CD4-positive, alpha-beta T cell (primary cell): ENCODE measurements at places on chromosomes 16 and 17.
A peak's percentile ranks its signal among the peaks of the same experiment; 100 is the strongest.

DNA sequence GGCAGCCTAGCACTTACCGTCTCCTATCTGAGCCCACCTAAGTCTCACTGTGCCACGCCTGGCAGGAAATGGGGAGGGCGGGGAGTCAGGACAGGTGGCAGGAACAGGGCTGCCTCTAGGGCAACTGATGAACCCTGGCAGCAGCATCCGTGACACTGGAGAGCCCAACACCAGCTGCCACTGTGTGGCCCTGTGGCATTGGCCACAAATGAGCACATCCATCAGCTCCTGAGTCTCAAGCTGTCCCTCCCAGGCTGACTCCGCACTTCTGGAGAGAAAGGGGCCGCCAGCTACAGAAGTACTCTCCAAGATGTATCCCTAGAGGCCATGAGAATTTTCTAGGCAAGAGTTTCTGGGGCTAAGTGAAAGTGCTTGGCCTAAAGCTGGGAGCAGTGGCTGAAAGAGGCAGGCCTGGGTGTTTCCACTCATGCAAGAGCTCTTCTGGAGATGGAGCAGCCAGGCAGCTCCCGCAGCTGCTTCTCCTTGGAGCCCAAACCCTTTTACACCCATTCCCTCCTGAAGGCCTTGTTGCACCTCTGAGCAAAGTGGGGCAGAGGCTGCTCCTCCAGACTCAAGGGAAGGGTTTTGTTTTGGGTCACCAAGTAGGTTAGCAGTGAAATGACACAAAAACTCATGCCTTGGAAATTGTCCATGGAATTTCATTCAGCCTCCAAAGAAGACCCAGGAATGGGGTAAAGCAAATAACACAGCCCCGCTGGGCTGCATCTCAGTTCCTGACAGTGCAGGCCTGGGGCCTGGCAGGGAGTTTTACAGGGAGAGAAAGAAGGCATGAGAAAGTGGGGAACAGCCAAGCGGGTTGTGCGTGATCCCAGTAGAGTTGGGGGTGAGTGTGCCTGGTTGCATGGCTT, 25.8 kb downstream of the PEMT start:
- H3K4me1 ChIP-seq: no peaks in the 10 kb centered on the region
- no peak overlapping the region for H3K4me3 ChIP-seq
- H3K27ac ChIP-seq: no peak overlapping the region
- no peak for DNase-seq

DNA sequence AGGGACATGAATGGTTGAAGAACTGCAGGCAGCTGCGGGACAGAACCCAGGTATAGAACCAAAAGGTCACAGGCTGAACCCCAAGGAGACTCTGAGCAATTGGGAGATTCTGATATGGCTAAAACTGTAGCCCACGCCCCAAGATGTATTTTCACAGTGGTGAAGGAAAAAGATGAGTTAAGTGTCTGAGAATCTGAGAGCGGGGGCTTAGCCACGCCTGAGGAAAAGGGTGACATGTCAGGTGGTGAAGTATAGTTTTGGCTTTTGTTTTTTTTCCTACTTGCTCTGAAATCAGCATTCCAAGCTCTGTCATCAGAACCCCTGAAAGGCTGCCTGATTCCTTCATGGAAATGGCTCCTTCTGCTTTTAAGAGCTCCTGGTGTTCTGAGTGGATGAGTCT, 73.3 kb downstream of the AKAP1 start:
- H3K27me3 ChIP-seq: no peaks in the 10 kb centered on the region
- no peaks in the 10 kb centered on the region for H3K36me3 ChIP-seq
- H3K4me3 ChIP-seq: no peak overlapping the region

- H3K4me3 ChIP-seq: no peak overlapping the region
- H3K36me3 ChIP-seq: peaks cover 15% of the 10 kb centered on the region
- H3K27me3 ChIP-seq: no peaks in the 10 kb centered on the region
- H3K27ac ChIP-seq: no peak overlapping the region
- no peak for DNase-seq
Measured at GRCh38 chr17:2631211-2631610, 37.8 kb downstream of the PAFAH1B1 start.

DNA sequence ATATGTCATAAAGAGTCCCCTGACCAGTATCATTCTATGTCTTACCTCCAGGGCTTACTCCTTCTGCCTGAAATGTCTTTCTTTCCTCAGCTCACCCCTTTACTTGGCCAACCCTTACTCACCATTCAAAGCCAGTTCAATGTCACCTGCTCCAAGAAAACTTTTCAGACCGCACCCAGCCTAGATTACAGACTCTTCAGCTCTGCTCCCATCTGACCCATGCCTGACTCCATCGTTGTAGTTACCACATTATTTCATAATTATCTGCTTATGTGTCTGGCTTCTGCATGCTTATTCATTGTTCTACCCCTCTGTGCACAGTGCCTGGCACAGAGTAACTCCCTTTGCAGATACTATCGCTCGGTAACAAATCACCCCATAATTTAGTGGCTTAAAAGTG, 62.5 kb upstream of the TOB1 start:
- H3K4me3 ChIP-seq: no peak overlapping the region
- H3K27me3 ChIP-seq: no peaks in the 10 kb centered on the region
- H3K27ac ChIP-seq: no peak overlapping the region
- DNase-seq: no peak

DNA sequence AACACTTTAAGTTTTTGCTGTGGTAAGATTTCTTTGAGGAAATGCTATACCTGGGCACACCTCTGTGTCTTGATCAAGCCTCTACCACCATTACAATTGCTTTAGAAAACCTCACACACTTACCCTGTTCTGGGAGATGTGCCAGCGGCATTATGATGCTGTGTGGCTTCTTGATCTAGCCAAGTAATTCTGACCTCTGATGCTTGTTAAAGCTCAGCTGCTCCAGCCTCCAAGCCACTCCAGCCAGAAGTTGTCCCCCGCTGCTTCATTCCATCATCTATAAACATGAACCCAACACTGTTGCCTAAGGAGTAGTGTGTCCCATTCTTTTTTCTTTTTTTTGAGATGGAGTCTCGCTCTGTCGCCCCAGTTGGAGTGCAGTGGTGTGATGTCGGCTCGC, 60.1 kb downstream of the CYLD start:
- H3K27me3 ChIP-seq: no peaks in the 10 kb centered on the region
- peaks cover 15% of the 10 kb centered on the region for H3K4me1 ChIP-seq
- DNase-seq: no peak
- no peak overlapping the region for H3K4me3 ChIP-seq

- H3K27me3 ChIP-seq: peaks cover 18% of the 10 kb centered on the region
- no peaks in the 10 kb centered on the region for H3K36me3 ChIP-seq
- no peak for DNase-seq
Measured at GRCh38 chr17:43857957-43858600, 11.1 kb downstream of the CD300LG start.

GRCh38 chr17:6439951-6440350, 4.3 kb upstream of the PIMREG start:
- H3K4me3 ChIP-seq: no peak overlapping the region
- peaks cover 5% of the 10 kb centered on the region for H3K27me3 ChIP-seq
- H3K4me1 ChIP-seq: peaks cover 21% of the 10 kb centered on the region
- H3K36me3 ChIP-seq: no peaks in the 10 kb centered on the region
- H3K27ac ChIP-seq: no peak overlapping the region

GRCh38 chr17:49967205-49967604, 1.8 kb upstream of the DLX4 start:
- DNase-seq: no peak
- H3K4me1 ChIP-seq: peaks cover 65% of the 10 kb centered on the region
- no peak overlapping the region for H3K27ac ChIP-seq
- no peak overlapping the region for H3K4me3 ChIP-seq

DNA sequence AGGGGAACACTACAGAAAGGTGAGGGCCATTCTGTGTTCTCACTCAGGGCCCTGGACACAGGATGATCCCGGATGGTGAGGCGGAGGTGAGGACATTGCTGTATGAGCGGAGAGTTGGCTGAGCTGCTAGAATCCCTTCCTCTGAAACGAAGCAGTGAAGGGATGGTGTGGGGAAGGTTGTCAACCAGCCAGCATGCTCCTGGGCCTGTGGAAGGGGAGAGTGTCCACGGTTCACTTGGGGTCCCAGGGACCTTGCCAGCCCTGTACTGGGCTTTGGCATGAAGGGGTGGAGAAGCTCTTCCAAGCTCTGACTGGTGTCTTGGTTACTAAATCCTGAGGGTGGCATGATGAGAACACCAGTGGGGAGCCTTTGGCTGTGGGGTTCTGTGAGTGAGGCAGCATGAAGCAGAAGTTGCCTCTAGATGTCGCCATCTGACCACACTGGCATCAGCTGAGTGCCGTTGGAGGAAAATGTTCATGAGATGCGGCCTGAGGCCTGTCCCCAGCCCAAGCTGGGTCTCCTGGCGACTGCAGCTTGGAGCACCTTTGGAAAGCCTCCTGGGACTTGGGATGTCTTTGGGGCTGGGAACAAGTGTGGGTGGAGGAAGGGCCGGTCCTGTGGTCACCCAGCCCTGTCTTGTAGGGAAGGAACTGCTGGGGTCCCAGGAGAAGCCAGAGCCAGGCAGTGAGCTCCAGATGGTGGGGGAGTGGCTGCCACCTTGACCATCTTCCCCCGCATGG, 14.8 kb downstream of the PDP2 start:
- no peaks in the 10 kb centered on the region for H3K27me3 ChIP-seq
- peaks cover 10% of the 10 kb centered on the region for H3K4me1 ChIP-seq
- peak; percentile 80 for DNase-seq
- no peak overlapping the region for H3K4me3 ChIP-seq
- no peaks in the 10 kb centered on the region for H3K36me3 ChIP-seq
- no peak overlapping the region for H3K27ac ChIP-seq

- peak; percentile 17 for DNase-seq
- no peaks in the 10 kb centered on the region for H3K36me3 ChIP-seq
- H3K4me1 ChIP-seq: no peaks in the 10 kb centered on the region
- no peak overlapping the region for H3K27ac ChIP-seq
- H3K27me3 ChIP-seq: peaks cover 18% of the 10 kb centered on the region
- H3K4me3 ChIP-seq: no peak overlapping the region
Measured at GRCh38 chr16:22670551-22671041, 143.4 kb upstream of the HS3ST2 start.

DNA sequence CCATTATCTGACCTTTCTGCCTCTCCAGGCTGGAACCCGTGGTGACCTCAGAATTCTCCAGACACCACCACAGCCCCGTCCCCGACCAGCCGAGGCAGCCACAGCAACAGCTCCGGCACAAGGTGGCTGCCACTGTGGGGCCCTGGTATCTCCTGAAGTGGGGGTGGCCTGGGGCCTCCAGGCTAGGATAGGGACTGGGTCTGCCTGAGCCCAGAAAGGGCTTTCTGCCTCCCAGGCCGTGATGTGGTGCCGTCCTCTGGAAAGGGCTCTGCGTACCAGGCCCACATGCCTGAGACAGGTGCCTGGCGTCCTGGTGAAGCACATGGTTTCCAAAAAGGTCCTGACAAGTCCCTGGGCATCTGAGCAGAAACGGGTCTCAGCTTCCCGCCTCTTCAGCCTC, 17.1 kb downstream of the FLYWCH1 start:
- no peaks in the 10 kb centered on the region for H3K27me3 ChIP-seq
- no peak for DNase-seq
- H3K4me1 ChIP-seq: peaks cover 12% of the 10 kb centered on the region
- H3K4me3 ChIP-seq: no peak overlapping the region

GRCh38 chr17:72124438-72124775, 3.6 kb downstream of the SOX9 start:
- DNase-seq: no peak
- no peak overlapping the region for H3K27ac ChIP-seq
- peaks cover 3% of the 10 kb centered on the region for H3K4me1 ChIP-seq
- no peak overlapping the region for H3K4me3 ChIP-seq
- peaks cover 51% of the 10 kb centered on the region for H3K27me3 ChIP-seq

DNA sequence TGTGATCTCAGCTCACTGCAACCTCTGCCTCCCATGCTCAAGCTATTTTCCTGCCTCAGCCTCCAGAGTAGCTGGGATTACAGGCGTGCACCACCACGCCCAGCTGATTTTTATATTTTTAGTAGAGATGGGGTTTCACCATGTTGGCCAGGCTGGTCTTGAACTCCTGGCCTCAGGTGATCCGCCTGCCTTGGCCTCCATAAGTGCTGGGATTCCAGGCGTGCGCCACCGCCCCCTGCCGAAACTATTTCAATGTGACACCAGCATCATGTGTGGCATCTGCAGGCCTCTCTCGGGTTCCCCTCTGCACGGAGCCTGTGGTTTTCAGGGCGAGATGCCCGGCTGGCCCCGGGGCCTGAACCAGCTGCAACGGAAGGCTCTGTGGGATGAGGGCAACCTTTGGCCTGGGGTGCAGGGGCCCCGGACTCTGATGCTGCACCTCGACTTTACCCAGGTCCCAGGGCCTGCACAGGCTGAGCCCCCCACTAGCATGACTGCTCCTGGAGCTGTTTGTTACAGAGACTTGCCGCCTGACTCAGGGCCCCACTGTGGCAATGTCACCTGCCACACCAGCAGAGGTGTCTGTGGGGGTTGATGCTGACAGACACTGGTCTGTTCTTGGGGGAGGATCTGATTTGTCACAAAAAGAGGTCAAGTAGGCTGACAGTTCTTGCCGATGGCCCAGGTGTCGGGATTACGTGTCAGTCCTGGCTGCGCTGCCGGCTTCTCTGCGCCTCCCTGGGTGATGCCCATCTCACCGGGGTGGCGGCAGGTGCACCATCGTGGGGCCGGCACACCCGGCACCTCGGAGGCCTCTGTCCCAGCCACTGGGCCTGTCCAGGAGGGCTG, 8.6 kb upstream of the TEX19 start:
- no peak for DNase-seq
- H3K27me3 ChIP-seq: peaks cover 4% of the 10 kb centered on the region
- H3K4me1 ChIP-seq: peaks cover 19% of the 10 kb centered on the region
- no peak overlapping the region for H3K27ac ChIP-seq
- H3K4me3 ChIP-seq: no peak overlapping the region
- no peaks in the 10 kb centered on the region for H3K36me3 ChIP-seq

GRCh38 chr17:76182016-76182764, 41.1 kb upstream of the FOXJ1 start:
- H3K27me3 ChIP-seq: no peaks in the 10 kb centered on the region
- peak; percentile 96 for DNase-seq
- no peak overlapping the region for H3K4me3 ChIP-seq
- H3K36me3 ChIP-seq: no peaks in the 10 kb centered on the region
- H3K27ac ChIP-seq: no peak overlapping the region

- H3K4me1 ChIP-seq: peaks cover 27% of the 10 kb centered on the region
- no peak overlapping the region for H3K27ac ChIP-seq
- DNase-seq: no peak
- no peaks in the 10 kb centered on the region for H3K27me3 ChIP-seq
- H3K4me3 ChIP-seq: no peak overlapping the region
Measured at GRCh38 chr17:68305142-68305541, 13.8 kb downstream of the ARSG start.

DNA sequence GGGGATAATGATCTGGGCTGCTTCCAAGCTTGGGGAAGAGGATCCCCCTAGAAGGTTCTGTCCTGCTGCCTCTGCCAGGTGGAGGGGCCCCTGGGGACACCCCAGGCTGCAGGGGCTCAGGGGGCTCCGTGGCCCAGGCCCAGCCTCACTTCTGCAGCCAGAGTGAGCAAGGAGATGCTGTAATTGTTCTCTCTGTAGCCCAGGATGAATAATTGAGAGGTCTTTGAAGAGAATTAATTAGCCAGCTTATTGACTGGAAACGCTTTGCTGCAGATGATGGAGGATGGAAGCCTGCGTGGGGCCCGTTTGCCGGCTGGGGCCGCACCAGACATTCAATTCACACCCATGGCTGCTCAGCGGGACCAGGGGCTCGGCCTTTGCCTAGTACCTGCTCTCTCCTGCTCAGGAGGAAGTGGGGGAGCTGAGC, 38.5 kb downstream of the TMEM235 start:
- H3K4me3 ChIP-seq: no peak overlapping the region
- H3K4me1 ChIP-seq: peaks cover 41% of the 10 kb centered on the region
- no peaks in the 10 kb centered on the region for H3K36me3 ChIP-seq
- no peaks in the 10 kb centered on the region for H3K27me3 ChIP-seq
- DNase-seq: no peak

GRCh38 chr16:4205971-4206370, 35.9 kb downstream of the SRL start:
- H3K4me1 ChIP-seq: peaks cover 19% of the 10 kb centered on the region
- no peak overlapping the region for H3K4me3 ChIP-seq
- DNase-seq: no peak
- peaks cover 3% of the 10 kb centered on the region for H3K27me3 ChIP-seq
- H3K36me3 ChIP-seq: no peaks in the 10 kb centered on the region
- H3K27ac ChIP-seq: no peak overlapping the region
